ENCODE measurements at places on chromosomes 7 and 10.
A peak's percentile ranks its signal among the peaks of the same experiment; 100 is the strongest.

- DNase-seq: no peak
These were observed at the start of gene TMEM196 for GRCh38 chr7:19772841-19773760. Gene TMEM196 (minus strand): TSS chr7:19773617. CDS start chr7:19772696, 921 bp downstream.

- DNase-seq: no peak
These were observed 98.0 kb downstream of the NPSR1 start for GRCh38 chr7:34756025-34756437.

DNA sequence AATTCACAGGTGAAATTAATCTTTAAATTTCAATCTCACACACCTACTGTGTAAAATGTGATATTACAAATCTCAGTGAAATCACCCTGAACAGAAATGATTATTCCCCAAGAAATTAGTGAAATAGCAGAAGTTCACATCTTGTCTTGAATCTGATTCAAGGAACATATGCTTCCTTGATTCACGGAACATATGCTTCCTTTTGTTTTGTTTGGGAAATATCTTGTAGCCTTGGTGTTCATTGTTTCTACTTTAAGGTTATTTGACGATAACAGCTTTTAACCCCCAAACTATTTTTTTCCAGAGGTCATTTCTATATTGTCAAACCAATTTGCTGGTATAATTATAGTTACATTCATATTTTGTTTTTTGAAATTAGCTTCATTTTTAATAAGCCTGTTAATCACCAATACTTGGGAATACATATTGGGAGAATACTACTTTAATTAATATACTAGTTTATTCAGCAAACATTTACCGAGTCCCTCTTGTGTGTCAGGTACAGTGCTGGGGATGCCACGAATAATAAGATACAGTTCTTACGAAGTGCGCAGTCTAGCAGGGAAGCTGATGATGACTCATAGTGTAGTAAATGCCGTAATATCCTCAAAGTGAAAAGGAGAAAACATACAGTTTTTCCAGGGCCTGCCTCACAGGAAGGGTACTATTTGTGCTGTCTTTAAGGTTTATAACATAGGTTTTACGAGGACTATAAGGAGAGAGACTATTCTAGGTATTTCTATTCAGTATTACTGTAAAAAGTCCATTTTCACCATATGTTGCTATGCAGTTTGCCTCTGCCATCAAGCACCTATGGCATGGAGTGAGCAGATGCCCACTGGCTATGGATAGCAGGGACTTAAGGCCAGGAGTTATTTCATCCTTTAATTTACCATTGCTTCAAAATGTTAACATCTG, 32.5 kb downstream of the PRKAR2B start:
- DNase-seq: no peak

- DNase-seq: no peak
These were observed 26.1 kb downstream of the GNAT3 start for GRCh38 chr7:80485721-80486120.

GRCh38 chr7:122532406-122533269, 166.3 kb downstream of the RNF133 start:
- DNase-seq: no peak

DNA sequence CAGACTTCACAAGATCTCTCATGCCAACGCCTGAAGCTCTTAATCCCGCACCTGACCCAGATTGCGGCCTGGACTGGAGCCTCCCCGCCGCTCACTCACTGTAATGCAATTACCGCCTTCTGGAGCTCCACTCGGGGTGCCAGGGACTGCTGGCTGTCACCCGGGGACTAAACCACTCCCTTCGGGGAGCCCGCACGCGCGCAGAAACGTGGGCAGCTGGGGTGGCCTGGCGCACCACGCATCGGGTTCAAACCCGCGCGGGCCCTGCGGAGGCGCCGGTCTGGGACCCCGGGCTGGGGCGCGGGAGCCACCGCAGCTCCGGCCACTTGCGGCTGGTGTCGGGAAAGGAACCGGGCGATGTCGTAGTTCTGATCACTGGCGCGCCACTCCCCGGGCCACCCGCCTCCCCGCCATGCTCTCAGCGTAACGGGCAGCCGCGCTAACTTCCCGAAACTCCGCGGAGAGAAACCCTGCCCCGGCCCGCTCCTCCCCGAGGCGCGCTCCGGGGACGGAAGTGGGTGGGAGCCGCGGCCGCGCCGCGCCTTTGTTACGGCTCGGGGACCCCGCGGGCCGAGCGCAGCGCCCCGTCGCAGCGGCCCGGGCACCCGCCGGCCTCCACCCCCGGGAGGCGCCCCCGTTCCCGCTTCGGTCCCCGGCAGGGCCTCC, 100.3 kb upstream of the SVIL start:
- peak; percentile 20 for DNase-seq

- DNase-seq: peak; percentile 43
These were observed 42.1 kb downstream of the CYP26A1 start for GRCh38 chr10:93115661-93116383.

GRCh38 chr7:52273685-52274610, 761.5 kb upstream of the POM121L12 start:
- no peak for DNase-seq

DNA sequence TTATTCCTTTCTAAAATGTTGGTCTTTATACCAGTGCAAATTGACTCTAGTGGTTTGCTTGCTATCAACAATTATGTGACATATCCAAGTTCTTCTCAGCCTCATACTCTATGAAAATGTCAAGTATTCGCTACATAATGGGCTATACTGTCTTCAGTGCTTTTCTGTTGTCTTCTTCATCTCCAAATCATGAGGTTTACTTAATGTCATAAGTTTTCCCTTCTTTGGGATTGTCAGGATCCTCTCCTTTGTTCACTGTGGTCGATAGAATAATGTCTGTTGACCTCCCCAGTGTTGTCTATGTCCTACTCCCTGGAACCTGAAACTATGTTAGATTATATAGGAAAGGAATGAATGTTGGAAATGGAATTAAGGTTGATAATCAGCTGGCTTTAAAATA, 16.4 kb upstream of the RALA start:
- DNase-seq: no peak

DNA sequence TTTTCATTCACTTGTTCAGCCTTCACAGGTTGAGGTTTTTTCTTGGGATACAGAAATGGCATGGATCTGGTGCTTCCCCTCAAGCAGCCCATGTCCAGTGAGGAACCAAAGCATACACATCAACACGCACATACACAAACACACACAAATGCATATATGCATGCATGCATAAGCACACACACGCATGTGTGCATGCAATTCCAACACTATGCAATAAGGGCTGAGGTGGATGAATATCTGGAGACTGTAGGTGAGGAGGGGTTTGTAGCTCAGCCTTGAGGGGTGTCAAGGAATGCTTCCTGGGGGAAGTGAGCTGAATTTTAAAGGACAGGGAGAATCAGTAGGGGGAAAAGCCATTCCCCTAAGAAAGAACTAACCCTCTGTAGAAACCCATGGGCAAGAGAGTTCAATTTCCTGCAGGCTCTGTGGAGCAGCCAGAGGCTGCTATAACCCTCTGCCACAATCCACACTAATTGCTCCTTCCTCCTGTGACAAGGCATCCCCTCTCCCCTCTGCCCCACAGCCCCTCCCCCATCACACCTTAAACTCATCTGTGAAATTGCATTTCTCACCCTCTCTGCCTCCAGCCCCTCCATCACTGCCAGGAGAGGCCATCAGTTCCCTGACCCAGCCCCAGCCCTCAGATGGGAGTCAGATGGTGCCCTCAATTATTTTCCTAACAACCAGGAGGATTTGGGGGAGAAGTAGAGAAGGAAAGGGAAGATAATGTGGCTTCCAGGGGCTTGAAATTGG, 316.4 kb downstream of the RPS24 start:
- DNase-seq: no peak

DNA sequence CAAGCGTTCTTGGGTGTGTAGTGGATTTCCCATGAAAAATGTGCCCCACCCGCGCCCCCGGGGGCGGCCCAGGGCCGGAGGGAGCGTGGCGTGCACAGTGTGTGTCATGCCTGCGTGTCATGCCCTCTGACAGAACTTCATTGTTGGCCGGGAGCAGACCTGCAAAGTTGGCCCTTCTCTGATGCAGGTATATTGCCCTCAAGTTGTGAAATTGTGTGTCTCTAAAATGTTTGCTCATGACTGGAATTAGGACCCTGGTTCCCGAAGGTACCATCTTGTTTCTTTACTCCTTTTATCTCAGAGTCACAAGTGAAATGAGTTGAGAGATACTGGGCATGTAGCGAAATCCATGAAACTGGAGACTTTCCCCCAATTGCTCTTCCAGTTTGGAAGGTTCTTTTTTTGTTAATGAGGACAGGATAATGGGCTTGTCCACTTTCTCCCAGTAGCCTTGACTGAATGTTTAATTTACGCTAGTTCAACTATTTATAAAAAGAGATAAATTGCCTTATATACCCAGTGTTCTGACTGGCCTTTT, 26.2 kb downstream of the ADK start:
- DNase-seq: peak; percentile 11

GRCh38 chr7:105808703-105809590, 67.5 kb downstream of the ATXN7L1 start:
- peak; percentile 50 for DNase-seq

GRCh38 chr10:63246356-63246755, 113.2 kb downstream of the NRBF2 start:
- no peak for DNase-seq

GRCh38 chr10:97226398-97226797, 40.6 kb upstream of the SLIT1 start:
- no peak for DNase-seq

GRCh38 chr7:158406801-158407200, 180.8 kb downstream of the PTPRN2 start:
- DNase-seq: no peak

GRCh38 chr7:138248609-138249008, 172.3 kb downstream of the AKR1D1 start:
- no peak for DNase-seq

GRCh38 chr7:108351729-108352131, 104.5 kb downstream of the NRCAM start:
- DNase-seq: no peak

- no peak for DNase-seq
These were observed 16.8 kb downstream of the AOAH start for GRCh38 chr7:36707465-36707864.

- DNase-seq: no peak
These were observed 139.1 kb upstream of the SORCS3 start for GRCh38 chr10:104501864-104502579.

DNA sequence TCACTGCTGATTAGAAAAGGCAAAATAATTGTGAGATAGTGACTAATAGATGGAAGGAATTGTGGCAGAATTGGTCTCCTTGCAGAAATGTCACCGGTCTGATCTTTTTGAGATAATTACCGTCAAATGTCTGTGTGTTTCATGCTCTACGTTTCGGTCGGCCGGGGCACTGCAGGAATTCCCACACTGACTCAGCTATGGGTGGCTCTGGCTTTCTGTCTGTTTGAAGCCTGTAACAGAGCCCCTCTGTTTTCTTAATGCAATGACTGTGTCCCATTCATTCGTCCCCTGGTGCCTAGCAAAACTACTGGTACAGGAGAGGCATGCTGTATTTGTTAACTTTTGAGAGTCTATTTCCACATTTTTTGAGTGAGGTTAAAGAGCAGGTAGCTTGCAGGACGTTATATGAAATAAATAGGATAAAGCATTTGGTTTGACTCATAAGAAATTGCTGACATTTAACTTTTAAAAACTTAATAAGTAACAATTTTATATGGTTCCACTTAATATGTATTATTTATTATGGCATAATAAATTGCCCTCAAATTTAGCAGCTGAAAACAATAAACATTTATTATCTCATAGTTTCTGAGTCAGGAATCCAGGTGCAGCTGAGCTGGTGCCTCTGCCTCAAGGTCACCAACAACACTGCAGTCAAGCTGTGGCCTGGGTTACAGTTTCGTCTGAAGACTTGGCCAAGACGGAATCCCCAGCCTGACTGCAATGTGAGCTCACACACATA, 53.3 kb upstream of the CTBP2 start:
- no peak for DNase-seq

GRCh38 chr7:13017881-13018280, 330.4 kb downstream of the ARL4A start:
- no peak for DNase-seq

DNA sequence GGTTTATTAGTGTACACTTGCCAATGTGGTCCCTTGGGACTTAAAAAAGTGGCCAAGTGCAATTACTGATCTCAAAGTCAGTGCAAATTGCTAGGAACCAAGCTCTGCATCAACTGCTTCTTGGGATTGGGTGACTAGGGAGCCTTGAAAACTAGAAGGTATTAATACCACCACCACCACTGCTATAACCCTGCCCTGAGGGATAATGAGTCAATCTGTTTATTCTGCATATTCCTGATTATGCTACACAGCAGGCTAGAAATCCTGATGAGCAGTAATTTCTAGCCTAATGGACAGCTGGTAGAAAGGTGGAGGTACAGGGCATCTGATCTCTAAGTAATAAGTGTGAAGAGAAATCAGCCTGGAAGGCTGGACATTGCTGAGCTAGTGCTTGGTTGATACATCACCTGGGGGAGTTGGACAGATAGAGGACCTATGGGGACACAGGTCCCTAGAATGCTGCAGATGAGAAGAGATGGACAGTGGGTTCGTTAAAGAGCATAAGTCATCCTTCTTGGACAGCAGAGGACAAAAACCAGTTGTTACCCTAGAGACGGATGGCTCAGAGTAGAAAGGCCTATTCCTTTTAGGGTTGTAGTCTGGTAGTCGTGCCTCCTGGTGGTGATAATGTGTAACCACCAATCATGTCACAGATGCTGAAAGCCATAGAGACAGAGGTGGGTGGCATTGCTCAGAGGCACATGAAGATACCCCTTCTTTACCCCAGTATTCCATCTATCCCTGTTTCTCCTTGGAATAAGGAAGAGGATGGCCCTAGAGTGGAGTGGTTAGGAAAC, 554.8 kb downstream of the SORCS1 start:
- DNase-seq: no peak

GRCh38 chr10:129771024-129771423, 193.1 kb downstream of the EBF3 start:
- DNase-seq: no peak

DNA sequence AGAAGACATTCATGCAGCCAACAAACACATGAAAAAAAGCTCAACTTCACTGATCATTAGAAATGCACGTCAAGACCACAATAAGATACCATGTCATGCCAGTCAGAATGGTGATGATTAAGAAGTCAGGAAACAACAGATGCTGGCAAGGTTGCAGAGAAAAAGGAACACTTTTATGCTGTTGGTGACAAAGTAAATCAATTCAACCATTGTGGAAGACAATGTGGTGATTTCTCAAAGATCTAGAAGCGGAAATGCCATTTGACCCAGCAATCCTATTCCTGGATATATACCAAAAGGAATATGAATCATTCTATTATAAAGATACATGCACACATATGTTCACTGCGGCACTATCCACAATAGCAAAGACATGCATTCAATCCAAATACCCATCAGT, 77.6 kb downstream of the C10orf90 start:
- no peak for DNase-seq

GRCh38 chr7:118511146-118511545, 286.6 kb downstream of the ANKRD7 start:
- no peak for DNase-seq

GRCh38 chr7:11120068-11120664, 146.5 kb downstream of the PHF14 start:
- no peak for DNase-seq

Measured in stimulated activated CD8-positive, alpha-beta memory T cell treated with anti-CD3 and anti-CD28 coated beads, Interleukin-7, amount 100 ng/mL, for 24 hours (primary cell).